ENCODE measurements at places on chromosomes 11 and 22.

- DNase-seq = peak; percentile 77
These were observed 118.1 kb downstream of the BBOX1 start for GRCh38 chr11:27158456-27159334.

DNA sequence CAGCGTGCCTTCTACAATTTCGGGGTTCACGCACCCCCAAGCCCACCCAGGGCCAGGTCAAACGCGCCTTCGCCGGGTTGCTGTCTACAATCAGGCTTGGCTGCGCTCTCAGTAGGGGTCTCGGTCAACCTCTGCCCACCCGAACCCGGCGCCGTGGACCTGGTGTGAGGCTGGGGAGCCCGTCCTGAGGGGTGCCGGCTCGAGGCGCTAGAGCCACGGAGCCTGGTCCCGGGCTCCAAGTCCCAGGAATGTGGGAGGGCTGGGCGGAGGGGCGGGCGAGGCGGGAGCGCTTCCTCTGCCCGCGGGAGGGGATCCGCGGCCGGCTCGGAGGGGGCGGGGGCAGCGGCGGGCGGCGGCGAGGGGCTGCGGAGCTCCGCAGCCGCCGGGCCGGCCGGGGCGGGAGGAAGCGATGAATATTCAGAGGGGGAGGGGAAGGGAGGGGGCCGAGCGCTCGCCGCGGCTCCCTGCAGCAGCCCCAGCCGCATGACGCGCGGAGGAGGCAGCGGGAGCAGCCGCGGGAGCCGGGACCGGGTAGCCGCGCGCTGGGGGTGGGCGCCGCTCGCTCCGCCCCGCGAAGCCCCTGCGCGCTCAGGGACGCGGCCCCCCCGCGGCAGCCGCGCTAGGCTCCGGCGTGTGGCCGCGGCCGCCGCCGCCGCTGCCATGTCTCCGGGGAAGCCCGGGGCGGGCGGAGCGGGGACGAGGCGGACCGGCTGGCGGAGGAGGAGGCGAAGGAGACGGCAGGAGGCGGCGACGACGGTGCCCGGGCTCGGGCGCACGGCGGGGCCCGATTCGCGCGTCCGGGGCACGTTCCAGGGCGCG is at the start of gene PTPRJ:
Gene PTPRJ, plus strand, starts transcription at position 472 of the 819 bp plus-strand sequence. CDS start 354 bp downstream, outside the sequence.
- DNase-seq = no peak

DNA sequence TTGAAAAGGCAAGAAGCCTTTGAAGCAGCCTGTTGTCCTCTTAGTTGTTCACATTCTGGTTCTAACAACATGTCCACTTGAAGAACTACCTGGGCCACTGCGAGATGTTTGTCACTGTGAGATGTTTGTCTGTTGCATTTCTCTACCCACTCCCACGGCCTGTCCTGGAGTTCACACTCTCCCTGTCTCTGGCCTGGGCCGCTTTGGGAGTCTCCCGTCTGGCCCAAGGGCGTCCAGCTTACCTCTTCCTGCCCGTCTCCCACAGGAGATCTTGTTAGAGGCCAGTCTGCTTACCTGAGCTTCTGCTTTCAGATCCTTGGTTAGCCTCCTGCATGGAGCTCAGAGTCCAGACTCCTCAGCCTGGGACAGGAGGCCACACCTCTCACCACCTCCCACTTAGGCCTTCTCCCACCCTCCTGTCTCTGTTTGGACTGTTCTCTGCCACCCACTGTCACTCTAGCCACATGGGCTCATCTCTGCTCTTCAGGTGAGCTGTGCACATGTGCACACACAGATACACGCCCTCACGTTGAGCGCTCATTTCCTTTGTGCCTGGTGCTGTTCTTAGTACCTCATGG is 66.0 kb downstream of the TBC1D22A start:
- DNase-seq = no peak

DNA sequence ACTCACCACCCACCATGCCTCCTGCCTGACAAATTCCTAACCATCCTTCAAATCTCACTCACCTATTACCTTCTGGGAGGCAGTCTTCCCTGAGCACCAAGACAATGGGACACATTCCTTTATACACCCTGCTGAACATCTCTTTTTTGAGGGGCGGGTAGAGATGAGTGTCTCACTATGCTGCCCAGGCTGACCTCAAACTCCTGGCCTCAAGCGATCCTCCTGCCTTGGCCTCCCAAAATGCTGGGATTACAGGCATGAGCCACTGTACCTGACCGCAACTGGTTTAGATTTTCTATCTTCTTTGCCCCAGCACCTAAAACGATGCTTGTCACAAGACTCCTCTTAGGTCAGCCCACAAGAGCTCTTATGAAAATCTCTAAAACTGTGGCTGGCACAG is 7.1 kb downstream of the TIMM10 start:
- no peak for DNase-seq

GRCh38 chr22:22674467-22674866 is 30.1 kb downstream of the GGTLC2 start:
- DNase-seq = no peak

- no peak for DNase-seq
These were observed at the start of gene CCDC116 for GRCh38 chr22:21632237-21632895. TSS of gene CCDC116 (plus strand) at chr22:21632760. CDS start at chr22:21633182, 422 bp downstream.

DNA sequence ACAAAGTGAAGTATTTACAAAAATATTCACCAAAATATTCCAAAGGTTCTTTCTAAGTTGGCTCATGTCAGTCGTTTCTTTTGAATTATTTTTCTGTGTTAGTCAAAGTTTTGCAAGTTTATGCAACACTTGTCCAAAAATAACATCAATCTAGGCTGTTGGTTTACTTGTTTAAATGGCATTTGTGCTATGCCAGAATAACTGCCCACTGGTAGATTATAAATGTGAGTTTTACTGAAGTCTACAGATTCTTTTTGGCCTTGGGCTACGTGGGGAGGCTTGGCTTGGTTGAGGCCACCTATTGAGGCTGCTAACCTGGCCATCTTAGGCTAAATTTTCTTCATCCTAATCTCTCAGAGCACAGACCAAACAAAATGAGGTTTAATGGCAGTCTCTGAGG is 1091.9 kb upstream of the RAG2 start:
- no peak for DNase-seq

DNA sequence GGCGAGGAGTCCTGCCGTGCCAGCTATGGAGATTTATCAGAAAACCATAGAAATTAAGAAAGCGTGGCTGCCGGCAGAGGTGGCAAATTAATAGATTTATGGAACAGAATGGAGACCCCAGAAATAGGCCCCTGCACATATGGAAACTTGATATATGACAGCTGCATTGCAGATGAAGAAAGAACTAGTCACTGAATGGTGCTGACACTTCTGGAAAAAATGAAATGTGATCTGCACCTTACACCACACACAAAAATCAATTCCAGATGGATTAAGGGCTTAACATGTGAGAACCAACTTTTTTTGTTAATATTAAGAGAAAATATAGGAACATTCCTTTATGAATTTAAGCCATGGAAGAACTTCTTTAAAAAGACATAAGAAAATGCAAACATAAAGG is 40.3 kb upstream of the TSKU start:
- DNase-seq = no peak

- no peak for DNase-seq
These were observed 755.8 kb downstream of the NTM start for GRCh38 chr11:132125988-132126871.

Measured in cerebellar cortex (tissue), 1 donor.